ENCODE measurements at places on chromosomes 3 and 15. TPM values are rescaled to one million over a fixed set of nuclear protein-coding genes. Genes with fewer than 3 reads are reported as not detected.

DNA sequence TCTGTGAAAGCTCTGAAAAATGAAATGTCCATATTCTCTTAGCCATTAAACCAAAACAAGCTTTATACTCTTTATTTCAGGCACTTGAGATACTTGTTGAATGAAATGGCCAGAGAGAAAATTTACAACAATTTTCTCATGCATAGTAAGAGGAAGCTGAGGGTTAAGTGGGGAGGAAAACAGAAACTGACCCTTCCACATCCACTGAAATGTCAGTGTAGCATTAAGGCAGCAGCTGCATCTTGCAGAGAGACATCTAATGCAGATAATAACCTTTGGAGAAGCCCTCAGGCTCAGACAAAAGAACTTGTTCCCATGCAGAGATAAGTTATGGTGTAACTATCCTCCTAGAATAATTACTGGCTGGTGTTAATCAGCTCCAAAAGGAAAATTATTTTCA lies 34.0 kb downstream of the ZDHHC23 start:
- DNase-seq: no peak

GRCh38 chr3:52443268-52443610 lies 1.7 kb downstream of the SEMA3G start:
- no peak for DNase-seq

GRCh38 chr15:68426116-68426515 lies 5.8 kb downstream of the ITGA11 start:
- DNase-seq: no peak

Gene GOLGA6D
- total RNA-seq: not detected

- no peak for DNase-seq
Measured at GRCh38 chr3:186694288-186695032, 22.7 kb upstream of the KNG1 start.

DNA sequence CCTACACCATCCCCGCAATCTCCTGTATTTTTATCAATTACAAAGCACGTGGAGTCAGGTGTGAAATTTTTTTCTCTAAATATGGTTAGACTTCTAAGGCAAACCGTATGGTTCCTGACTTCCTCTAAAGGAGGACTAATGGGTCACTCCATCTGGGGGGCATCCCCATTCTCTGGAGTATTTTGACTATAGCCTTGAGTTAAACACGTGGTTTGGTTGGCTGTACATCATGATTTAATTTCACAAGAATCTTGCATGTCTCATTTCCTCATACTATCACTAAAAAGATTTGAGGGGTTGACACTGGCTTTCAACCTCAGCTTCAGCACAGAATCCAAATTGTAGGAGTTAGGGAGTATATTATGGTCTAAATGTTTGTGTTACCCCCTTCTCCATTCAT lies 25.3 kb upstream of the ZNF770 start:
- DNase-seq: no peak

- DNase-seq: no peak
Measured at GRCh38 chr3:152885076-152885475, 50.1 kb downstream of the P2RY1 start.

DNA sequence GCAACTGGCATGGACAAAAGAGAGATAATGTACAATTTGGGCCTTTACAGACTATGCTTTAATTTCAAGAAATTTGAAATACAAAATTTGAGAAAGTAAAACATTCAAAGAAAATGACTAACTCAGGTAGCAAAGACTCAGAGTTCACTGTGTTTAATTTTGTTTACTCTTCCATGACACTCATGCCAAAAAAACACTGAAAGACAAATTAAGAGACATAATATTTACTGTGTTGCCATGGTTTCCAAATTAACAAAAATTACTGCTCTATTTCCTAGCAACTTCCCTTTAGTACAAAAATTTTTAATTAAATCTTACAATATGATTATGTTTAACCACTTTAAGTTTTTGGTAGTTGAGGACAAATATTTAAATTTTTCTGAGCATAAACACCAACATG lies 29.6 kb downstream of the LRRFIP2 start:
- DNase-seq: no peak

Gene AADACL2
- not detected for total RNA-seq
